ENCODE measurements at places on chromosomes 6 and 20. TPM values are rescaled to one million over a fixed set of nuclear protein-coding genes. Genes with fewer than 3 reads are reported as not detected.

TRIM38 gene
- 21.3 TPM for total RNA-seq

TMX4 gene
- 36.9 TPM for total RNA-seq

DNA sequence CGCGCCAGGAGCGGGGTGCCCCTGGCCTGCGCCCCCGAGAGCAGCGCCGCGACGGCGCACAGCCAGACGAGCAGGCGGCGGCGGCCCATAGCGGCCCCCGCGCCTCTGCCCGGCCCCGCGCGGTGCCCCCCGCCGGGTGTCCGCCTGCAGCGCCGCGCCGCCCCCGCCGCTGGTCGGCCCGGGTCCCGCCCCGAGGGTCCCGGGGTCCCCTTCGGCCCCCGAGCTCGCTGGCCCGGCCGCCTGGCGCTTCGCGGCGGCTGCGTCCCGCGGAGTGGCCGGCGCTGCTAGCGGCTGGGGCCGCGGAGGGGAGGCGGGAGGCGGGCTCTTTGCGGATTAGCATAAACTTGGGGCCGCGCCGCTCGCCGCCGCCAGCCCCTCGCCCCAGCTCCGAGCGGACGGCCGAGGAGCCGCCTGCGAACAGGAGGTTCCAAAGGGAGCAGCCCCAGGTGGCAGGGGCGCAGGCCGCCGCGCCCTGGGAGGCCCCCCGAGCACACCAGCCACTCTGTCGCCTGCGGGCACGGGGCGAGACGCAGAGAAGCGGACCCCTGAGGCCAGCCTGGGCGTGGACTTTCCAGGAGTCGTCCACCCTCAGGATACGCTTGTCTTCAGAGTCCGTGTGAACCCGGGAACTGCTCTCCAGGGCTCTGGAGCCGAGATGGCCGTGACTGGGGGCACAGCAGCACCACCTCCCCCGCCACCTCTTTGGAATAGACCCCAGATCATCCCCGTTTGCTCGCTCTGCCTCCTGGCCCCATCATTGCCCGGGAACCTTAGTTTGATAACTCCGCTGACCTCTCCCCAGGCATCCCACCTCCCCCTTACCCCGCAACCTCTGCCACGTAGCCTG, at the start of gene EMILIN3:
Gene EMILIN3 (minus strand): TSS at position 273 of the 847 bp plus-strand sequence. CDS start 184 bp downstream, at position 89.
- no peak within 1 kb of the TSS for H3K27ac ChIP-seq
- peaks cover 47% of the 10 kb centered on the region for H3K27me3 ChIP-seq
- H3K4me1 ChIP-seq = peaks cover 6% of the 10 kb centered on the region
- H3K36me3 ChIP-seq = peaks cover 5% of the 10 kb centered on the region

DNA sequence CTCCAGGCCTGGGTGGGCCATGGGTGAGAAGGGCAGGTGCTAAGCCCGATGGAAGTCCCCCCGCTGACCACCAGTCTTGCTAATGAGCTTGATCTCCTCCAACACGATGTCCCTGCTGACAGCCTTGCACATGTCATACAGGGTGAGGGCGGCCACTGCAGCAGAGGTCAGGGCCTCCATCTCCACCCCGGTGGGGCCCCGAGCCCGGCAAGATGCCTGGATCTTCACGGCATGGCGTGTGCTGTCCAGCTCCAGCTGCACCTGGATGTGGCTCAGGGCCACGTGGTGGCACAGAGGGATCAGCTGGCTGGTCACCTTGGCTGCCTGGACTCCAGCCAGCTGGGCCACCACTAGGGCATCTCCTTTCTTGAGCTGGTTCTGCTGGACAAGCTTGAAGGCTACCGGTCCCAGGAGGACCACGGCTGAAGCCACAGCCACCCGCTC, 27.9 kb downstream of the MOCS1 start:
- H3K4me1 ChIP-seq = no peaks in the 10 kb centered on the region
- H3K4me3 ChIP-seq = no peak overlapping the region
- H3K27ac ChIP-seq = no peak overlapping the region
- H3K27me3 ChIP-seq = no peaks in the 10 kb centered on the region

DNA sequence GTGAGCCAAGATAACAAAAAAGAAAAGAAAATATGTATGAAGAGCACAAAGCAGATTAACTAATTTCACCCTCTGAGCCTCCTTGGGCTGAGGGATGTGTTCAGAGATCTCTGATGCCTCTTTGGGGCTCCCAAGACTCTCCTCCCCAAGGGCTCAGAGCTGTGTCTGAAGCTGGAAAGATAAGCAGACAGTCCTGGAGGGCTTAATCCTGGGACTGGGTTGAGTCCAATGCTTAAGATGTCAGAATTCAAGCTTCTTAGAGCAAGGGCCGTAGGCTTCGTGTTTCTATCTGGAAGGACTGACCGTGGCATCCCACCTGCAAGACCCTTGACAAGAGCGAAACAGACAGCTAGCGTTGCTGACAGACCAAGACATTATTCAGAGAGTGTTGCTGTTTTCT, 229.0 kb downstream of the ZMYND8 start:
- peaks cover 35% of the 10 kb centered on the region for H3K27me3 ChIP-seq
- no peaks in the 10 kb centered on the region for H3K36me3 ChIP-seq
- no peak overlapping the region for H3K4me3 ChIP-seq

GRCh38 chr6:35213298-35213791, 411 bp upstream of the SCUBE3 start:
- H3K27me3 ChIP-seq = peaks cover 83% of the 10 kb centered on the region
- peaks cover 6% of the 10 kb centered on the region for H3K4me1 ChIP-seq
- DNase-seq = no peak
- H3K4me3 ChIP-seq = peak overlapping the region; percentile 83

DNA sequence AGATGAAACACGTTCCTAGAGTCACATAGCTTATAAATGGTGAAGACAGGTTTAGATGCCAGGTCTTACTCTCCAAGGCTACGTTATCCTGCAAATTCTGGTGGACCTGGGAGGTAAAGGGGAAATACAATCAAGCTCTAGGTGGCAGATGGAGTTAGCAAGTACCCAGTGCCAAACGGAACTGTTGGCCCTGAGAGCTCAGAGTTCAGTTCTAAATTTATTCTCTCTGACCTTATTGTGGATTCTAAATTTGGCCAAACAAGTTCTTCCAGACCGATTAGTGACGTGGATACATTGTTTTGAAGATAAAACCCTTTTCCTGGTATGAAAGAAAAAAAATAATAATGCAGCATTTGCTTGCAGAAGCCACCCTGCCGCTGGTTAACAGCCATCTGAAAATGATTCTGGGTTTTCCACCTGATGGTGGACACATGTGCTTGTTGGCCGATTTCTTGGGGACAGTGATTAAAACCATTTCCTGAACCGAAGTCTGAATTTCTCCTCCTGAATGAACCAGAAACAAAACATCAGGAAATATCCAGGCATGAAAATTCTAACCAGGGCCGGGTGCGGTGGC, 32.5 kb downstream of the RIPOR3 start:
- H3K27ac ChIP-seq = no peak overlapping the region
- DNase-seq = no peak
- no peak overlapping the region for H3K4me3 ChIP-seq

Data from activated T-cell treated with anti-CD3 and anti-CD28 coated beads, Interleukin-2, amount 50 U/mL, for 72 hours (primary cell).